ENCODE measurements at places on chromosomes 5 and 9. TPM values are rescaled to one million over a fixed set of nuclear protein-coding genes. Genes with fewer than 3 reads are reported as not detected.

Gene LAMC3
- 43.4 TPM for polyA plus RNA-seq

Gene C5orf34
- polyA plus RNA-seq, result 1.9 TPM

Gene PTGES
- polyA plus RNA-seq, result 103 TPM

Gene FAM174A
- 34.9 TPM for polyA plus RNA-seq

Gene TMEM232
- 2.8 TPM for polyA plus RNA-seq

Gene ANKRD34B
- not detected for polyA plus RNA-seq

Gene DDX46
- polyA plus RNA-seq, result 15.3 TPM

GRCh38 chr5:176543428-176544182, 5.5 kb upstream of the CDHR2 start:
- H3K4me1 ChIP-seq, result peaks cover 46% of the 10 kb centered on the region
- H3K27me3 ChIP-seq, result no peaks in the 10 kb centered on the region
- peak; percentile 91 for DNase-seq
- no peaks in the 10 kb centered on the region for H3K36me3 ChIP-seq
- peak overlapping the region; percentile 99 for H3K27ac ChIP-seq
- peak overlapping the region; percentile 40 for H3K4me3 ChIP-seq

DNA sequence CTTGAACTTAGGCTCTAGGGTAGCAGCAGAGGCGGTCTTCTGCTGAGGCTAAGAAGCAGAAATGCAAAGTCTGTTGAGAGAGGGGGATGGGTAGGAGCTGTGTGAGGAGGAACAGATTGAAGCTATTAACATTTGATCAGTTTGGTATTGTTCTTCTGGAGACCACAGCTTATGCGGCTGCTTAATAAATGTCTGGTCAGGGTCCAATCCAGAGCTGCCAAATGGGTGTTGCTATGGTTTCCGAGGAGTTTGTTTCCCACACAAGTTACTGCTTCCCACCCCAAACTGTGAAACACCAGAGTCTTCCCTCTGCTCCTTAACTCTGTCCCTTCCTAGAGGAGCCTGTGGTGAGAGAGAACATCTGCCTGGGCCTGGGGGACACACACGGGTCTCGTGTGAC, 142.2 kb upstream of the KLF4 start:
- peak; percentile 37 for DNase-seq
- H3K4me3 ChIP-seq, result no peak overlapping the region
- H3K4me1 ChIP-seq, result peaks cover 12% of the 10 kb centered on the region
- H3K27ac ChIP-seq, result peak overlapping the region; percentile 46
- H3K36me3 ChIP-seq, result no peaks in the 10 kb centered on the region
- no peaks in the 10 kb centered on the region for H3K27me3 ChIP-seq

GRCh38 chr5:150556859-150557508, 49.1 kb downstream of the NDST1 start:
- no peak overlapping the region for H3K4me3 ChIP-seq
- no peak overlapping the region for H3K27ac ChIP-seq
- H3K36me3 ChIP-seq, result no peaks in the 10 kb centered on the region
- H3K27me3 ChIP-seq, result no peaks in the 10 kb centered on the region
- H3K4me1 ChIP-seq, result peaks cover 13% of the 10 kb centered on the region

DNA sequence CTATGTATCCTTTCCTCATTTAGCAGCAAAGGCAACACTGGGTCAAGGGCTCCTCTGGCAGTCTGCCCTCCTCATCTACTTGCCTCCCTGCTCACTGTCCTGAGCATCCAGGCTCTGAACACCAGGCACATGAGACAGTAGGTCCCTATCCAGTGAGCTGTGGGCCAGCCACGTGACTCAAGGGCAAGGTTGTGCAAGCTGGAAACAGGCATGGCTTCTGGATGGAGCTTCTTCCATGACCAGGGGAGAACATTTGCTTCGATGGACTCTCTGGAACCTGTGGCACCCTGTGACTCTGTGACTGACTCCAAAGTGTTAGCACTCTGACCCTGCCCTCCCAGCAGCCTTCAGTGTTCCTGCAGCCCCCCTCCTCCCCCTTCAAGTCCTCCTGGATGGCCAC, 31.2 kb downstream of the ENHO start:
- DNase-seq, result no peak
- H3K4me3 ChIP-seq, result no peak overlapping the region
- H3K27ac ChIP-seq, result no peak overlapping the region
- H3K27me3 ChIP-seq, result peaks cover 15% of the 10 kb centered on the region
- no peaks in the 10 kb centered on the region for H3K4me1 ChIP-seq

GRCh38 chr5:165035520-165035919, 1530.1 kb downstream of the MAT2B start:
- H3K27ac ChIP-seq, result no peak overlapping the region
- no peak for DNase-seq
- H3K4me3 ChIP-seq, result no peak overlapping the region
- H3K4me1 ChIP-seq, result no peaks in the 10 kb centered on the region
- no peaks in the 10 kb centered on the region for H3K27me3 ChIP-seq
- H3K36me3 ChIP-seq, result no peaks in the 10 kb centered on the region

DNA sequence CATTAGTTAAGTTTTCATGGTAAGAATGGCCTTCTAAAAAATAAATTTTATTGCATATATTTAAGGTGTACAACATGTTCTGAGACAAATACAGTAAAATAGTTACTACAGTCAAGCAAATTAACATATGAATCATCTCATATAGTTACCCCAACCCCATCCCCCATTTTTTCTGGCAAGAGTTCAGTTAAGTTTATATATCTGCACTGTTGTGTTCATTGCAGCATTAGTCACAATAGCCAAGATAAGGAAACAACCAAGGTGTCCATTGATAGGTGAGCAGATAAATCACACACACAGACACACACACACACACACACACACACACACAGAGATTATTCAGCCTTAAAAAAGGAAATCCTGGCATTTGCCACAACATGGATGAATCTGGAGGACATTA, 37.2 kb upstream of the OTULIN start:
- H3K4me3 ChIP-seq, result no peak overlapping the region
- H3K27ac ChIP-seq, result no peak overlapping the region
- DNase-seq, result no peak
- H3K4me1 ChIP-seq, result no peaks in the 10 kb centered on the region

GRCh38 chr9:136326061-136326760, 1.1 kb upstream of the GPSM1 start:
- H3K4me3 ChIP-seq, result no peak overlapping the region
- H3K4me1 ChIP-seq, result peaks cover 27% of the 10 kb centered on the region
- DNase-seq, result peak; percentile 59
- H3K27me3 ChIP-seq, result no peaks in the 10 kb centered on the region
- peak overlapping the region; percentile 94 for H3K27ac ChIP-seq
- H3K36me3 ChIP-seq, result no peaks in the 10 kb centered on the region

DNA sequence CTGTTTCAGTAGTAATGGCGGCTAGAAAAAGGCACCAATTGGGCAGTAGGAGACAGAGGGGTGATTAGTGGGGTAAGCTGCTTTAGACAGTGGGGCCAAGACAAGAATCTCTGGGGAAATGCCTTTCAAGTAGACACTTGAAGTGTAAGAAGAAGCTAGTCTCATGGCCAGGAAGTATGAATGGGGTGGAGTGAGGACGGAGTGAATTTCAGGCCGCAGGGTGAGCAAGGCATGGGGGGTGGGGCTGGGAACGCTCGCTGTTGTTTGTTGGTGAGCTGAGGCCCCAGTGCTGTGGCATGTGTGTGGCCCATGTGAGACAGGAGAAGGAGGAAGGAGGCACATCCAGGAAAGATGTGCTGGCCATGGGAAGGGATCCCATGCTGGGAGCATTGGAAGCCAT, 149.2 kb upstream of the NFIL3 start:
- no peak for DNase-seq
- H3K4me3 ChIP-seq, result no peak overlapping the region
- H3K36me3 ChIP-seq, result no peaks in the 10 kb centered on the region

GRCh38 chr9:109440797-109441287, 57.3 kb downstream of the PTPN3 start:
- H3K4me1 ChIP-seq, result no peaks in the 10 kb centered on the region
- peak overlapping the region; percentile 47 for H3K27ac ChIP-seq
- no peaks in the 10 kb centered on the region for H3K27me3 ChIP-seq

- peaks cover 9% of the 10 kb centered on the region for H3K4me1 ChIP-seq
- H3K4me3 ChIP-seq, result peak overlapping the region; percentile 14
- no peaks in the 10 kb centered on the region for H3K27me3 ChIP-seq
- no peaks in the 10 kb centered on the region for H3K36me3 ChIP-seq
Measured at GRCh38 chr5:149959406-149960236, 937 bp upstream of the SLC26A2 start.

DNA sequence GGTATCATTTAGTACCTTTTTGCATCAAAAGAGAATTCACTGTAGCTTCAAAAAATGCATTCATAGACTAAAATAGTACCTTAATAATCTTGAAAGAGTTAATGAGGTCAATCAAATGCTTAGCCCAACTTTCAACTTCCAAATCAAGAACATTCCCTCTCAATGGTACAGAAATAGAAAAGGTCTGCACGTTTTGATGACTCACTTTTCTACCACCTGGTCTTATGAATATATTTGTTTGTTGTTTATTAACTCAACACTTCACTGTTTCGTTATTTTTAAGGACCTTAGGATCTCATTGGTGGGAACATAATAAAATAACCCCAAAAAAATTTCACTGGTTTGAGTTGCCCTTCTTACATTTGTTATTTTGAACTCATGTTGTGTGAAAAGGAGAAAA, 229.5 kb downstream of the MEF2C start:
- H3K4me1 ChIP-seq, result no peaks in the 10 kb centered on the region
- no peak overlapping the region for H3K27ac ChIP-seq

DNA sequence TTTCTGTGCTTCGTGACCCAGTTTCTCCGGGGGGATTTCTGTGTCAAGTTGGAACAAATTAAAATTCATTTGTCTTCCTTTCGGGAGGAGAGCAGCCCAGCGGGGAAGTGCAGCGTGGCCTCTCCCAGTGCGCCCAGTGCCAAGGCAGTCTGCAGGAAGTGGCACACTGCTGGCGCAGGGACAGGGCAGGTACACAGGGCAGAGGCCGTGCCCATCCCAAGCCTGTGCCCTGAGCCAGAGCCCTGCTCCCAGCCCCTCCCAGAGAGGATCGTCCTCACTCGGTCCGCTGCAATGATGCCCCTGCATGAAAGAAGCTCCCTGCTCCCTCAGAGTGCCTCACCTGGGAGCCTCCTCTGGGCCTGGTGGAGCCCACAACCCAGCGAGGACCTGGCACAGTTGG, 82.4 kb upstream of the PPP1R26 start:
- no peaks in the 10 kb centered on the region for H3K36me3 ChIP-seq
- no peak overlapping the region for H3K27ac ChIP-seq
- H3K4me1 ChIP-seq, result no peaks in the 10 kb centered on the region

GRCh38 chr5:9502864-9503263, 43.0 kb downstream of the SEMA5A start:
- DNase-seq, result no peak
- no peaks in the 10 kb centered on the region for H3K36me3 ChIP-seq
- H3K27me3 ChIP-seq, result no peaks in the 10 kb centered on the region
- H3K4me1 ChIP-seq, result no peaks in the 10 kb centered on the region
- H3K27ac ChIP-seq, result peak overlapping the region; percentile 42

- no peak overlapping the region for H3K4me3 ChIP-seq
- H3K4me1 ChIP-seq, result no peaks in the 10 kb centered on the region
- no peak overlapping the region for H3K27ac ChIP-seq
- H3K36me3 ChIP-seq, result no peaks in the 10 kb centered on the region
Measured at GRCh38 chr5:100872408-100873190, 30.5 kb downstream of the ST8SIA4 start.

DNA sequence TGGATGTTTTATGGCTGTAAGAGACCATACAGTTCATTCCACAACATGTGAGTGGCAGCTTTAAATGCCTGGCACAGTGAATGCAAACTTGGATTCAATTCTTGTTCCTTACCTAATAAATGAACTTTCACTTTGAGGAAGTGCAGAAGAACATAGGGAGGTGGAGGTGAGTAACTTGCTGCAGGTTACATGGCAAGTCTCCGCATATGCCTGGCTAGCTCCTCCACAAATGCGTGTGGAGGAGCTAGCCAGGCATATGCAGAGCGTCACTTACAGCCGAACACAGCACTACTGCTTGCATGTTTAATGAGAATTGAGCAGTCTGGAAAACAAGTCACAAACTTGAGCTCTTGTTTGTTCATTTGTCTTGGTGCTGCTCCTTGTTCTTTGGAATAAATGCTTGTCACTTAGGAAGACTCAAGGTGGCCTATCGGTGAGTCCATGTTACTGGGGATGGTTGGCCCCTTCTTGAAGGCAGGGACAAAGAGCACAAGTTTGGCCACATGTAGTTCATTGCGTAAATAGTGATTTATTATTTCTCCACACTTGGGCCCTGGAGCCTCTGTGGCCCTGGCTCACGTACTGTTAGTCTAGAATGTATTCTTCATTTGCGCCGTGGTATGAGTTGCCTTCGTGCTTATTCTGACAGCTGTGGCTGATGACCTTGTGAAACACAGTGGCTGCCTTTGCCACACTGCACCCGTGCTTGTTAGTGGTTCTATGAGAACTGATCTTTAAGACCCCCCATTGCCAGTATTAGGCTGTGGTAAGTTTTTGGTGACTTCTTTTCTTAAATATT, 3.1 kb downstream of the ISOC1 start:
- no peak overlapping the region for H3K4me3 ChIP-seq
- H3K36me3 ChIP-seq, result no peaks in the 10 kb centered on the region
- no peak overlapping the region for H3K27ac ChIP-seq
- no peak for DNase-seq

- DNase-seq, result no peak
- H3K36me3 ChIP-seq, result no peaks in the 10 kb centered on the region
Measured at GRCh38 chr5:67100301-67100700, 96.3 kb downstream of the CD180 start.

DNA sequence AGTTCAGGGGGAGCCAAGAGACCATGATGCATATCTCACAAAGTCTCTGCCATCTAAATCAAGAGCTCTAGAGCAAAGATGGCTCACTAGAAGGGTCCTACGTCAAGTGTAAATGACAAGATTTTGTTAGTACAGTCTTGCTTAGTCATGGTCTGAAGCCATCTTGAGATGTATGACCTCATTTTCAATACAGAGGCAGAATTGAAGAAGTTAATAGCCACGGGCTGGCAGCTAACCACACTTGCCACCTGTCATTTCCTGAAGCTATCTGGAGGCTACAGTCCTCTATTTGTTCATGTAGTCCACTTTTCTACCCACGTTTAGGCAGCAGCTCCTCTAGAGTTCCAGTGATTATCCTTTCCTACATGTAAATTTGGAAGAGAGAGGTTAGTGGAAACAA, 231.7 kb upstream of the CDH12 start:
- no peak overlapping the region for H3K4me3 ChIP-seq
- H3K4me1 ChIP-seq, result no peaks in the 10 kb centered on the region
- DNase-seq, result no peak
- no peak overlapping the region for H3K27ac ChIP-seq
- H3K27me3 ChIP-seq, result no peaks in the 10 kb centered on the region
- H3K36me3 ChIP-seq, result no peaks in the 10 kb centered on the region

DNA sequence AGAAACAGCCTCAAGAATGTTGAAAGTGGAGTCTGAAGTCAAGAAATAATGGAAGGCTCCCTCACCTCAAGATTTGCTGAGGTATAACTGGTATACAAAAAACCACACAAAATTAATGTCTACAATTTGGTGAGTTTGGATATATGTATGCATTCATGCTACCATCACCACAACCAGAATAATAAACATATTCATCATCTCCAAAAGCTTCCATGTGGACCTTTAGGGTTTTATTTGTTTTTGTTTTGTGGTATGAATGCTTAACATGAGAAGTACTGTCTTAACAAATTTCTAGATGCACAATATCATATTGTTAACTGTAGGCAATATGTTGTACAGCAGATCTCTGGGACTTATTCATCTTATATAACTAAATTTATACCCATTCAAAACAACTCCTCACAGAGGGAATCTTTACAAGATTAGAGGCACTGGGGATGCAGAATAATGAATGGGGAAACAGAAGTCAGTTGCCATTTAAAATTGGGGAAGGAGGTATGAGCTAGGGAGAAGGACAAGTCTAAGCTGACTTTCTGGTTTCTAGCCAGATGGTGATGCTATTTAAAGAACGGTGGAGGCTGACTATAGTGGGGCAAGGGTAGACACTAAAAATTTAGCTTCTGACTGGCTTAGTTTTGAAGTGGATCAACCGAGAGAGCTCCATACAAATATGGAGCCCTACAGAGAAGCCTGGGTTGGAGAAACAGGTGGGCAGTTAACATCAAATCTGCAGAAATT, 213.9 kb downstream of the BNC2 start:
- no peak overlapping the region for H3K4me3 ChIP-seq
- peaks cover 31% of the 10 kb centered on the region for H3K4me1 ChIP-seq
- H3K36me3 ChIP-seq, result no peaks in the 10 kb centered on the region
- no peaks in the 10 kb centered on the region for H3K27me3 ChIP-seq
- no peak for DNase-seq
